Large intestine (tissue), 12 donors: ENCODE measurements at places on chromosomes 2 and 18.
A peak's percentile ranks its signal among the peaks of the same experiment; 100 is the strongest.

DNA sequence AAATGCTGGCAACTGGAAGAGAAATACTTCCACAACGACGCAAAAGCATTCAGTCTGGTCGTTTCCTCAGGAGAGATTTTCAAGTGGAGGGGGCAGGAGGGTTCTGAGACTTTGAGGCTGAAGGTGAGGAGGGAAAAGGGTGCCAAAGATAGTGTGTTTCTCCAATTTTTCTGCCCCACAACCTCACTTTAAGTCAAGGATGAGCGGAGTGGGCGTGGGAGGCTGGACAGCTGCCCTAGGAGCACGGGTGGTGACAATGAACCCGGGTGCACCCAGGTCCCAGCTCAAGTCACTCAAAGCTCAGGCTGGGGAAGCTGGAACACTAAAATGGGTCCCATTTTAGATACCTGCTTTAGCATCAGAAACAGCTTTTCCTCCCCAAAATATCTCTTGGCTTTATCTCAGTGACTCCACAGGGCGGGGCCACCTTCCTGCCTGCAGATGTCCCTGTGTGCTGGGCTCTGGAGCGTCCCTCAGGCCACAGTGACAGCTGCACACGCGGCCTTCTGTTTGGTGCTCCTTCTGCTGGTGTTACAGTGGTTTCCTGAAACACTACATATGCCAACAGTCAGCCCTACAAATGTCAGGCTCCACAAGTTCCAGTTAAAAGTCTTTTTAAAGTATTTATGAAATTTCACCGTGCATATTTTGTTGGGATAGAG is 1.4 kb upstream of the MBP start:
- DNase-seq: no peak

GRCh38 chr2:239265681-239266433 is 135.0 kb downstream of the HDAC4 start:
- DNase-seq: no peak

DNA sequence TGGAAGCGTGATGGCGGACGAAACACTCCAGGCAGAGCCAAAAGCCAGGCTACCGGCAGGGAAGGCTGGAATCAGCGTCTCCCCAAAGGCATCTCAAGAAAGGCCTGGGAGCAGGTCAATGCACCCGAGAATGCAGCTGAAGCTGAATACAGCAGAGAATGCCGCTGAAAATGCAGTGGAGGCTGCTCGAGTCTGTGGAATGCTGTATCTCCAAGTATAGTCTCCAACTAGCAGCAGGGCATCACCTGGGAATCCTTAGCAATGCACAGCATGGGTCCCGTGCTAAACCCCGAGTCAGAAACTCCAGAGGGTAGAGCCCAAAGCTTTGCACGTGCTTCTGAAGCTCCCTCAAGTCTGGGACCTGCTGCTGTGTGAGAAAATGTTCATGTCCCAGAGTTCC is 191.1 kb upstream of the ALKAL2 start:
- DNase-seq: no peak

- DNase-seq: no peak
These were observed 140.2 kb downstream of the DDX1 start for GRCh38 chr2:15731889-15732271.

DNA sequence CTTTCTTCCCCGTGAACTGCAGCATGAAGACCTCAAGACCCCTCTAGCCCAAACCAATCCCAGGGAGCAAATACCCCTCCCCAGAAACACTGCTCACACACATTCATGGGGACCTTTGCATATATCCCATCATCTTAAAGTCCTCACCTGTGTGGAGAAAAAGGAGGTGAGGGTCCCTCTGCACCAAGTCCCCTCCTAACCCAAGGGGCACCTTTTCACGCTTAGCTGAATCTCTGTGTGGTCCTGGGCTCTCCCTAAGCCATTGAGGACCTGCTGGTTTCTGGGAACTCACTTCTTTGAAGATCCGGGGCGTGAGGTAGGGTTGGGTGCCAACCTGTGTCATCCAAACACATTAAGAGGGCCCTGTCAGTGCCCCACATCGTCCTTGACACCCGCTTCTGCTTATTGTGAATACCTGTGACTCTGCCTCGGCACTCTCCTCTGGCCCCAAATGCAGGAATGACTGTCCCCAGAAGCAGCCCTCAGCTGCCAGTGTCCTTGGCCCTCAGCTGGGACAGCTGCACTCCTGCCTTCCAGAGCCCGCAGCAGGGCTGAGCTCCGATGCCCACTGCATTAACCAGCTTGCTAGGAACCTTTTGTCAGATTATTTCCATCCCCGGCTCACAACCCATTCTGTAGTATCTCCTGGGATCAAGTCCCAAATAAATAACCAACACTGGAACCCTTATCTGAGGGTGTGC is 41.3 kb upstream of the ITM2C start:
- DNase-seq: no peak

- peak; percentile 77 for DNase-seq
These were observed 23.3 kb upstream of the MC5R start for GRCh38 chr18:13800505-13801259.

DNA sequence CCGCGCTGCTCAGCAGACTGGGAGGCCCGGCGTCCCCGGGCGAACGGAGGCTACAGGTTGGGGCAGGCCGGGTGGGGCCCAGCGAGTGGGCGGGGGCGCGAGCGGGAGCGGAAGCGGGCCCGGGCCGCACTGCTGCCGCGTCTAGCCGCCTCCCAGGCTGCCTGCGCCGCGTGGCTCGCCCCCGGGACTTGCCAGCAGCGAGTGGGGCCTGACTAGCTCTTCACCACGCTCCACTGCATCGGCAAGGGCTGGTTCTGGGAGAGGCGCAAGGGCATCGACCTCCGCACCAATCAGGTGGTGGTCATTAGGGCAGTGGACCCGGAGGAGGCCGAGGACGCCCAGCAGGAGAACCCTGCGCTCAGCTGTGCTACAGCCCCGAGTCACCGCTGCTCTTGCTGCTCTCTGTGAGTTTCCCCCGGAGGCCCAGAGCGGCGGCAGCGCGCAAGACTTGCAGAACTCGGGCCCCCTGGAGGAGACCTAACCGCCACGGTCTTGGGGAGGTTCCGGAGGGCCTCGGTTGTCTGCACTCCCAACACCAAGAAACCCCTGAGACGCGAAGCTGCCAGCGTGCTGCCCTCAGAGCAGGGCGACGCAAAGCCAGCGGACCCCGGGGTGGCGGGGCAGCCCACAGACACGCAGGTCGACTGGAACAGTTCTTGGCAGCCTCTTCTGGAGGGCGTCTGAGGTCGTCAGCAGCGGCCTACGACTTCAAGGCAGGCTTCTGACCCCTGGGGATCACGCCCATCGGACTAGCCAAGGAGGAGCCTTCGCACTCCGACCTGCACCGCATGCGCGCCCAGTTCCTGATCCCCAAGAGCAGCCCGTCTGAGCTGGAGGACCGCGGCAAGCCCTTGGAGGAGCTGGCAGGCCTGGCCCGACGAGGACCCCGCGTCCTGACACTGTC is 27.2 kb upstream of the PTPN2 start:
- peak; percentile 20 for DNase-seq

DNA sequence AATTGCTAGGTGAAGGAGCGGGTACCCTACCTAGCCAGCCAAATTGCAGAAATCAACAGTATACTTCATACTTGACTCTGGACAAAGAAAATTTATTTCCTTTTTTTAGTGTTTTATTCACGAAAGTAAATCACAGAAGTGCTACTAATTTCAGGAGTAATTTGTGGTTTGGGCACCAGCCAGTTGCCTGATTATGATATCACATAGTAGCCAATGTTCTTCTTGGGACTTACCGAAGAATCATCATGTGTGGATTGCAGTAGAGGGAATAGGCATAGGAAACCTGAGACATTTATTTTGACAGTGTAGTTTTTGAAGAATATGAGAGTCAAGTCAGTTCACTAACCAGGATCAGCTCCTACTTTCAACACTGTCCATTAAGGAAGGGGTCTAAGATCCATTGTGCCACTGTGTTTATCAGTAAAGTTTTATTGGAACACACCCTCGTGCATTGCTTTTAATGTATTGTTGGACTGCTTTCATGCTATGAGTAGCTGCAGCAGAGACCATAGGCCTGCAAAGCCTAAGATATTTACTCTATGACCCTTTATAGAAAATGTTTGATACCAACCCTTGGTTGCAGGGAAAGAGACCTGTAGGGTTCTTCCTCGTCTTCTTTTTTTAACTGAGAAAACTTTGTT is 32.1 kb downstream of the TNFRSF11A start:
- DNase-seq: no peak

GRCh38 chr18:50981381-50981780 is 13.5 kb downstream of the ELAC1 start:
- no peak for DNase-seq

- DNase-seq: no peak
These were observed 175.4 kb upstream of the SIX2 start for GRCh38 chr2:45184606-45185005.

DNA sequence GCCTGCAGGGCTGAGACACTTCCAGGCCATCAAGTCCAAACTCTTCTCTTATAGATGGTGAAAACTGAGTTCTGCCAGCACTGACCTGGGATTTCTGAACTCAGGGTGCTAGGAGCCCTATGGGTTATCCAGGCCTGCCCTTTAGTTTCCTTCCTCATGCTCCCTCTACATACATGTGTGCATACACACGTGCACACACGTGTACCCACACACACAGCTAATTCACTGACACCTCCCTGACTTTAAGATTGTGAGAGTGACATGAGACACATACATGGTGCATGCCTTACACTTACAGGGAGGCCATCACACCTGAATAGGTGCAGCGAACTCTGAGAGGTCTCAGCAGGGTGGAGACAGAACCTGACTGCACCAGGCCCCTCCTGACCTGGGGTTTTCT is 267.4 kb downstream of the CYP26B1 start:
- no peak for DNase-seq

- no peak for DNase-seq
These were observed 22.7 kb upstream of the LINC00305 start for GRCh38 chr18:64171576-64171975.

DNA sequence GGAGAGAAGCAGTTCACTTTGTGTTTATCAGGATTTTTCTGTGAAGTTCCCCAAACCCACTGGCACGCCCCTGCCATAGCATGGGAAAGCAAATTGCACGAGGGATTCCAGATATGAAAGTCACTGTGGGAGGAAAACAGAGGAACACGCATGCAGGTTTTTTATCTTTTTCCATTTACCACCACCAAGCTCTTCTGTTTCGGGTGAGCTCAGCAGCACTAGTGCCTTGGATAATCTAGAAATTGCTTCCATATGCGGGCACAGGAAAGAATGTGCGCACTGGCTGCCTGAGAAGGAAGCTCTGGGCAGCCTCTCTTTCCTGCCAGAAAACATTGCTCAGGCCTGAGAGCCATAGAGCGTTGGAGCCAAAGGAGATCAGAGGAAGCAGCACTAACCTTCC is 65.9 kb upstream of the WIPF1 start:
- DNase-seq: peak; percentile 32

- no peak for DNase-seq
These were observed at the start of gene CDC42EP3 for GRCh38 chr2:37671009-37671815. CDC42EP3 (minus strand) TSS chr2:37671642; CDS start chr2:37646587, 25,055 bp downstream.

GRCh38 chr2:211351987-211352386 is 795.6 kb downstream of the CPS1 start:
- DNase-seq: no peak

DNA sequence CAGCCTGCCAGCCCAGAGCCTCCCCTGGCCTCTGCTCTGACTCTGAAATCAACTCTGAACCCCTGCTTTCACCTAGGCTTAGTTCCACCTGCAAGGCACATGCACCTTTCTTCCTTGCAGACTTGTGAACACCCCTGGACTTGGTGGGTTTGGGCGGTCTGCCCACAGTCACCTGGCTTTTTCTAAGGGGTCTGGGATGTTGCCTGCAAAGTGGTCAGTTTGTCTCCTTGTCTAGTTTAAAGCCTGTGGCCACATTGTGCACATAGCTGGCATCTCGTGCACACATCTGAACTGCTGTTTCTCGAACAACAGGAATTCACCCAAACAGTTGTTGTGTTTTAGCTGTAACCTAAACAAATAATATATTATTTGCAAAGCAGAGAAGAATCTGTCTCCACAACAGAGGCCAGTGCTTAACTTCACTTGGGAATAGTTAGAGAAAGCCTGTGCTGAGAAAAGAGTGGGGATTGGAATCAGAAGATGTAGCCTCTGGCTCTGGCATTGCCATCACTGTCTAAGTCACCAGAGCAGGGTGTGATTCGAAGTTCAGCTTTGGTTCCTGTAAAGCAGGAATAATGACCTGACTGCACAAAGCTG is 108.5 kb downstream of the TMEM18 start:
- DNase-seq: no peak

- no peak for DNase-seq
These were observed 56.6 kb downstream of the HDAC4 start for GRCh38 chr2:239343946-239344856.
